ENCODE measurements at places on chromosomes 16 and 17.

GRCh38 chr17:73719588-73720071 is 75.4 kb upstream of the SDK2 start:
- peak; percentile 34 for DNase-seq

- no peak for DNase-seq
Measured at GRCh38 chr17:1423456-1424135, 23.6 kb upstream of the YWHAE start.

GRCh38 chr17:77742579-77742978 is 215.9 kb upstream of the TNRC6C start:
- no peak for DNase-seq

GRCh38 chr17:76497979-76498875 is 3.0 kb downstream of the RHBDF2 start:
- DNase-seq = no peak

DNA sequence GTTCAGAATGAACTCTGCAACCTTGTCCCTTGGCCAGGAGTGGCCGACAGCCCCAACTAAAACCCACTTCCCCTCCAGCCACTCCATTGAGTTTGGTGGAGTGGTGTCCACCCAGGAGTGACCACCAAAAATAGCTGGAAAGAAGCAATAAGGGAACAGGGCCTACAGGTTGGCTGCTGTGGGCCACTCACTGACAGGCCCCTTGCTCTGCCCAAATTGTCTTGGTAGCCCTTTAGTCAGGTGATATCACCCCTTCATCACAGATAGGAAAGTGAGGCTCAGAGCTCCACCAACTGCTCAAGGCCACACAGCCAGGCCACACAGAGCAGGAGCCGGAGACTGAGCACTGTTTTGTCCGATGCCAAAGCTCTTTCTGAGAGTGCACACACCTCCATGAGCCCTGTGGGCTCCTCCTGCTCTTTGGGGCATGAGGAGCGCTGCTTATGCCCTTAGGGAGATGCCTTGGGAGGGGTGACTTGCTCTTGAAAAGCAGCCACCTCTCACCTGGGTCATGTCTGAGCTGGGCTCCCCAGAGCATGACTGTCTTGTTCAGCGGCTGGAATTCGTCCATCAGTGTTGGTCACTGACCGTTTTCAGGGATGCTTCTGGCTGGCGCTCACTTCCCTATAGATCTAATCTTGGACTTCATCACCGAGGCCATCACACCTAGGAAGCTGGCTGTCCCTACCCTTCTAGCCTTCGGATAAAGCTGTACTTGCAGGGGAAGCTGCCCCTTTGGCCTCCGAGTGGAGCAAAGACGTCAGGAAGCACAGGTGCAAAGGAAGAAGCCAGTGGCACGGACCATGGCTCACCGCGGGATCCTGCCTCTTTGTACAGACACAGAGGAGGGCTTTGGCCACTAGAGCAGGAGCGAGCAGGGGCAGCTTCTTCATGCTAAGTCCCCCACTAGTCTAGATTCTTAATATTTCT is 186.0 kb upstream of the ZNF469 start:
- DNase-seq = no peak

DNA sequence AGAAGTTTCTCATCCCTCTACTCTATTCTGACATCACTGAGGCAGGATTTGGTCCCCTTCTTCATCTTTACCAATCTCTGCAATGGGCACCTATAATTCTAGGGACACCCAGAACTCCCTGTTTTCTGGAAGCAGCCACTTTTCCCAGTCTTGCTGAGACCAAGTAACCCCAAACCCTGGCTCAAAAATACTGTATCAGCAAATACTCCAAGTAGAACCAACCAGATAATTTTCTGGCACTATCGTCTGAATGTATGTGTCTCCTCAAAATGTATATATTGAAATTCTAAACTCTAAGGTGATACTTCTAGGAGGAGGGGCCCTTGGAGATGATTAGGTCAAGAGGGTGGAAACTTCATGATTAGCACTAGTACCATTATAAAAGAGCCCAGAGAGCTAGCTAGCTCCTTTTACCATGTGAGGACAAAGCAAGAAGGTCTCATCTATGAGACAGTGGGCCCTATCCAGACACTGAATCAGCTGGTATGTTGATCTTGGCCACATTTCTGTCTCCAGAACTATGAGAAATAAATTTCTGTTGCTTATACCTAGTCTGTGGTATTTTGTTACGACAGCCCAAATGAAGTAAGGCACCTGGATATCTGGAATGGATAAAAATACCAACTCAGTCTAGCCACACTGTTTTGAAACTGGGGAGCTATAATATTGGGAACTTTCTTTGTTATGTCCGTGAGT is 464.4 kb downstream of the CDH11 start:
- no peak for DNase-seq

DNA sequence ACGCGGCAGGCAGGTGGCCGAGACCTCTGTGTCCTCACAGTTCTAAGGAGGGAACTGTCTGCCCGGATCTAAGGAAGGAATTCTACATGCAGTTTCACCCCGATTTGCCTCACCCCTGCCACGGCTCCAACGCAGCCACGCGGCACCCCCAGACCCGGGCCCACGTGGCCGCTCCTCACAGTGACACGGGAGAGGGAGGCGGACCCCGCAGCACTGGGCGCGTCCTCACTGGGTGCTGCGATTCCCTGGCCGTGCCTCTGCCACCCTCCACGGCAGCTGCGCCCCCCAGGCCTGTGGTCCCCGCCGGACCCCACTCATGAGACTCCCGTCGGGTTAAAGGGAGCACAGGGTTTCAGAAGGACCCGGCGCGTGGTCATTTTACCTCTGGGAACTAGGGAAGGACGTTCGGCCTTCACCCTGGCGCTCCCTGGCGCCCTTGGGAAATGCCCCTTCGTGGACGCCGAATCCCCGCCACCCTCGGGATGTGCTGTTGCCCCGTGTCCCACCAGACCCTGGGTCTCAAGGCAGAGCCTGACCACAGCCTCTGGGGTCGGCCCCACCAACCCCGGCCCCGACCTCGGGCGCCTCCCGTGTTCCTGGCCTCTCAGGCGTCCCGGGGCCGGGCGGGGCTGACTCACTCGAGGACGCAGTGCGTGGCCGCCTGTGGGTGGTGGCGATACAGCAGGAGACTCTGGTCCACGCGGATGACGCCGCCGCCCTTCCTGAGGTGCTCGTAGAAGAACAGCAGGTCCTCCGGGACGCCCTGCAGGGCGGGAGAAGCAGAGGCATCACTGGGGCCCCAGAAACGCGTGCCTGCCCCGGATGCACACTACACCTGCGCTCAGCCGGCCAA is 118.8 kb upstream of the METRNL start:
- DNase-seq = no peak

DNA sequence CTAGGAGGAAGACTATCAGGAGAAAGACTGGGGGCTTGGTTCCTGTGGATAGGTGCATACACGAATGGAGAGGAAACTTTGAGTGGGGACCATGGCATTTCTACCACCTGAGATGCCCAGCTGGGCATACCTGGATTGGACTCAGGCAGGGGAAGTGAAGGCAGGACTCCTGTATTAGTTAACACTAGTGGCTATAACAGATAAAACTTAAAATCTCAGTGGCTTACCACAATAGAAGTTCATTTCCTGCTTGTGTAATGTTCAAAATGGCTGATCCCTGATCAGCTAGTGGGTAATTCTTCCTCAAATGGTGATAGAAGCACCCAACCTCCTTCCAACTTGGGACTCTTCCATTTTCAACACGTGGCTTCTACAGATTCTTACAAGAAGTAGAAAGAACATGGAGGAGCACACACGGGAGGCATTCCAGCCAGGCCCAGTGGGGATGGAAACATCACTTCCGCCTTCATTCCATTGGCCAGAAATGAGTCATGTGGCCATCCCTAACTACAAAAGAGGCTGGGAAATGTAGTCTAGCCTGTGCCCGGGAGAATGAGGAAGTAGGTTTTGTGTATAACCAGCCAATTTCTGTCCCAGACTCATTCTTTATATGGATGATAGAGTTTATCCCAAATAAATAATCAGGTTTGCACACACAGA is 112.1 kb downstream of the UTP18 start:
- DNase-seq = peak; percentile 93

- peak; percentile 63 for DNase-seq
Measured at GRCh38 chr17:28293994-28294393, 25.0 kb upstream of the TMEM97 start.

- DNase-seq = no peak
Measured at GRCh38 chr17:48021934-48022333, 15.7 kb downstream of the COPZ2 start.

GRCh38 chr17:73308017-73308823 is 3.6 kb downstream of the CDC42EP4 start:
- DNase-seq = peak; percentile 89

DNA sequence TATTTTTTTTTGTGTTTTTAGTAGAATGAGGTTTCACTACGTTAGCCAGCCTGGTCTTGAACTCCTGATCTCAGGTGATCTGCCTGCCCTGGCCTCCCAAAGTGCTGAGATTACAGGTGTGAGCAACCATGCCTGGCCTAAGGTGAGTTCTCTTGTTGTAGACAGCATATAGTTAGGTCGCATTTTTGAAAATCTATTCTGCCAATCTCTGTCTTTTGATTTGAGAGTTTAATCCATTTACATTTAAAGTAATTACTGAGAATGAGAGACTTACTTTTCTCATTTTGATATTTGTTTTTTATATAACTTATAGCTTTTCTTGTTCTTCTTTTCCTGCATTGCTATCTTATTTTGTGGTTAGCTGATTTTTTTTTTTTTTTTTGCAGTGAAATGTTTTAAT is 6.3 kb upstream of the PRKCB start:
- no peak for DNase-seq

GRCh38 chr17:18958611-18959010 is 6.6 kb downstream of the SLC5A10 start:
- DNase-seq = no peak

GRCh38 chr16:30186444-30186781 is 3.0 kb downstream of the CORO1A start:
- no peak for DNase-seq

- DNase-seq = no peak
Measured at GRCh38 chr16:30366511-30366910, 3.8 kb downstream of the TBC1D10B start.

- DNase-seq = no peak
Measured at GRCh38 chr16:3858801-3859200, 21.7 kb downstream of the CREBBP start.

DNA sequence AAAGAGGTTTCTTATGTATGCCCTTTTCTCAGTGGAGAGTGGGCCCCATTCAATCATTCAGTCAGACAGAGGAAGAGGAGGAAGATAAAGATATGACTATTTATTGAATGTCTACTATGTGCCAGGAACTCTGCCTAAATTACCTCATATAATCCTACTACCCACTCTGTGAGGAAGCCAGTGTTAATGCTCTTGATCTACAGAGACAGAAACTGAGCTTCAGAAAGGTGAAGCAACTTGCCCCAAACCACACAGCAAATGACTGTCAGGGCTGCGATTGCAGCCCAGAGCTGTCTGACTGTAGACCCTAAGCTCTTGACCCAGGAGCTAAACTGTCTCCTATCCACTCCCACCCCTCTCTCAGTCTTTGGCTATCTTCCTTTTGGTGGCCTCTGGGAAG is 8.4 kb downstream of the SRCIN1 start:
- DNase-seq = no peak

DNA sequence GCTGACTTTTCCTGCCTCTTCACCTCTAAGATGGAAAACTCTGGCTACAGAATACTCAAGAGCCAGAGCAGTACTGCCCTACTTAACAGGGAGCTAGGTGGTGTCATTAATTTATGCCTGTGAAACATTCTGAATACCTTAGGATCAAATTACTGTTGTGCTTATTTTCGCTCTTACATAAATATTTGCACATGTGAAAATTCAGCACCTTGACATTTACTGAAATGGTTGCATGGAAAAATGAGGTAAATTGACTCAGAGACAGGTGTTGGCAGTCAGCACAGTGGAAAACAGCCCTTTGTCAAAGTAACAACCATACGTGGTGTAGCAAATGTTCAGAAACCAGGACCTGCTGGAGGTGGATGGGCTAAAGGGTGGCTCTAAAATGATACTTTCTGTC is 193.6 kb downstream of the CDH8 start:
- no peak for DNase-seq

- DNase-seq = no peak
Measured at GRCh38 chr17:67285360-67285759, 40.4 kb upstream of the HELZ start.

GRCh38 chr17:49907279-49907678 is 59.4 kb upstream of the TAC4 start:
- DNase-seq = no peak

- DNase-seq = no peak
Measured at GRCh38 chr16:82954224-82954929, 327.6 kb downstream of the CDH13 start.

DNA sequence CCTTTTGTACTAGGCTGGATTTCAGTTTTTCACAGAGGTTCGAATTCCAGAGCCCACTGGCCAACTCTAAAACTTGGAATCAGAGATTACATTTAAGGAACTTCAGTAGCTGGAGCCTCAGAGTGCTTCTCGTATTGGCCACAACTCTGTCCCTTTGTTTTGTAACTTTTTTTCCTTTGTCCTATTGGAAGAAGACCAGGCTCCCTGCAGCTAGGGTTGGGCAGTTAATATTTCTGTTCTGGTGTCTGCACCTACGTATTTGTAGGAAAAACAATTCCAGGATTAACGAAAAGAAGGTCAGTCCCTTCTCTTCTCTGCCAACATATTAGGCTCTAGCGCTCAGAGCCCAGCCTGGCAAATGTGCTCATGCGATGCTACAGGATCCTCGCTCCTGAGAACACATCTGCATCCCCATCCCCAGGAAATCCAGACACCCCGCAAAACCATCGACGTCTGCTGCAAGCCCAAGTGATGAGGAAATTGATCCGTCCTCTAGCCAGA is 1.9 kb downstream of the CDH11 start:
- no peak for DNase-seq
